ENCODE measurements at places on chromosomes 16 and 17.

GRCh38 chr17:80432961-80433550 lies 18.1 kb downstream of the ENDOV start:
- no peak for DNase-seq

DNA sequence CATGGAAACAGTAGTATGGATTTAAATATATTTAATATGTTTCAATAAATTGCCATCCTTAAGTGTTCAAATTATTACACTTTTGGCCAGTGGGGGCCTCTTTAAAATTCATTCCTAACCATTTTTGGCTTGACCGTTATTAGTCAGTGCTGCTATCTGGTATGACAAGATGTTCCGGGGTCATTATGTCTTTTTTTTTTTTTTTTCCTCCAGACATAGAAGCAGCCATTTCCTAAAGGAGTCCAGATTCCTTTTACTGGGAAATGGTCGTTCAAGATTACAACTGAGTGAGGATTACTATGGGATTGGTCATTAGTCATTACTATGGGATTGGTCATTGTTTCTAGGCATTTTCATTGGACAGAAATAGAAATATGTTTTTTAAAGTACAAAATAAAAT lies 53.4 kb downstream of the NF1 start:
- DNase-seq: no peak

DNA sequence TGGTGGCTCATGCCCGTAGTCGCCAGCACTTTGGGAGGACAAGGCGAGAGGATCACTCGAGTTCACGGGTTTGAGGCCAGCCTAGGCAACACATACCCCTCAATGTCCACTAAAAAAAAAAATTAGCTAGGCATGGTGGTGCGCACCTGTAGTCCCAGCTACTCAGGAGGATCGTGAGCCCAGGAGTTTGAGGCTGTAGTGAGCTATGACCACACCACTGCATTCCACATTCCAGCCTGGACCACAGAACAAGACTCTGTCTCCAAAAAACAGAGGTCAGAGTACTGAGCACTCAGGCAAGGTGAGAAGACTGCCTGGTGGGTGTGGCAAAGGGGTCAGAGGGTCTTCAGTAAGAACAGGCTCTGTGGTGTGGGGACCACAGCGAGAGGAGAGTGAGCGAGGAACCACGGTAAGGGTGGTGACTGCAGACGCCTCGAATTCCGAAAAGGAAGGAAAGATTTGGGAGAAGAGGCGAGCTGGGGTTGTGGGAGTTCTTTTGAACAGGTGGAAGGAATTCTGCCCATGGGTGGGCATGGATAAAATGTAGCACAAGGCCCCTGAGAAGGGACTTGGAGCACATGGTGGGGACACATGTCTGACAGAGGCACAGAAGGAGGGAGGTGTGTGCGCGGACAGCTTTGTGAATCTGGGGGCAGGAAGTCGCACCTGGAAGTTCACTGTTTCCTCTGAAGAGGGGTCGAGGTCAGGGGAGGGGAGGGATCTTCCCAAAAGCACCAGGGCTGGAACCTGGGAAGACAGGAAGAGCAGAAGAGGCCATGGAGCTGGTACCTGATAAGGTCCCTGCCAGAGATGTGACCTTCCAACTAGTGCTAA lies 134.6 kb downstream of the PARN start:
- DNase-seq: no peak

GRCh38 chr17:16155536-16155935 lies 59.8 kb downstream of the NCOR1 start:
- no peak for DNase-seq

DNA sequence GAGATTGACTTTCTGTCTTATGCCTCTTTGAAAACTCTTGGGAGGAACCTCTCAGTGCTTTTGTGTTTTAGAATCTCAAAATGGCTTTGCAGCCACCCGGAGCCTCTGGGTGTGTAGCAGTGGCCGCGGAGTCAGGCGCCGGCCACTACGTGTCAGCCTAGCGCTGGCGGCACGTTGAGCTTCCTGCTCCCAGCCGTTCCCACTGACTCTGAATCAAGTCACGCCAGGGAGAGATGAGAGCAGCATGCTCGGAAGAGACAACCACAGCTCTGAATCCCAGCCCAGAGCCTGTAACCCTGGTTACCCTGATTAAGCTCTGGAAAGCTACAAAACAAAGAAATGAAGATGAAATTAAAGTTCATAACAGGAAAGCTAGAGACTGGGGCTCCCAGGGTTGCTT lies 97.4 kb upstream of the CACNG5 start:
- no peak for DNase-seq

- DNase-seq: no peak
Observed at GRCh38 chr17:50675627-50676026, 32.1 kb downstream of the ANKRD40 start.

GRCh38 chr16:10995565-10995964 lies 51.2 kb downstream of the CLEC16A start:
- no peak for DNase-seq

DNA sequence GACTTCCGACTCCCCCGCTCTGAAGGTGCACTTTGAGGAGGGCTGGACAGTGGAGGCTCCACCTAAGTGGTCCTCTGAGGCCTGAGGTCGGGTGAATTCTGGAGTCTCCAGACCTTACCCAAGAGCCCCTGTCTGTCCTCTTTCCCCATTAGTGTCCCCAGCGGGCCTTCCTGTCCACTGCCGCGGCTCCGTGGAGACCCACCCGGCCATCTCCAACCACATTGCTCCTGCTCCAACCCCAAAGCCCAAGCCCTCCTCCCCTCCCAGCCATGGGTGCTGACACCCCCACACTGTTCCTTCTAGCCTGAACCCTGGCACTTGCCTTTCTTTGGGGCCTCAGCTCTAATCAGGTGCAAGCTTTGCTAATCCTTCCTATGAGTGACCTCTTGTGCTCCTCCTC lies 283.1 kb upstream of the TNRC6C start:
- no peak for DNase-seq

GRCh38 chr17:43609613-43610385 lies 51.9 kb downstream of the MEOX1 start:
- DNase-seq: no peak

GRCh38 chr16:28189245-28189644 lies 22.5 kb downstream of the XPO6 start:
- peak; percentile 23 for DNase-seq

GRCh38 chr16:53034306-53034705 lies 18.4 kb downstream of the CHD9NB start:
- no peak for DNase-seq

- no peak for DNase-seq
Observed at GRCh38 chr17:39393736-39394135, 7.7 kb downstream of the FBXL20 start.

GRCh38 chr17:76075364-76076145 lies 974 bp downstream of the GALR2 start:
- DNase-seq: peak; percentile 35

DNA sequence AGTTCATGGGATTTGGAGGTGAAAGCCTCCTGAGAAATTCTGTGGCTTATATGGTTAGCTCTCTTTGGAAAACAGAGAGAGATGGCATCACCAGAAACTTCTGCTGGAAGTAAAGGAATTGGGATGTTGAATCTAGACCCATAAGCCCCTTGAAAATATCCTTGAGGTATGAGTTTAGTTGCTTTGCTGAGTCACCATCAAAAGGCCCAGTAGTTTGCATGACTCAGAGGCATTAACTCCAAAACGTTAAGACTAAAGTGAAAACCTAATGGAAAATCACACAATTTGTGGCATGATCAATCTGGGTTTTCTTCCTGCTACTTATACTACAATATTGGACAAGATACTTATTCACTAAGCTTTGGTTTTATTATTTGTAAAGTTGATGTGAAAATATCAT lies 349.2 kb upstream of the SALL1 start:
- no peak for DNase-seq

GRCh38 chr17:8186446-8186786 lies 3.6 kb downstream of the BORCS6 start:
- no peak for DNase-seq

DNA sequence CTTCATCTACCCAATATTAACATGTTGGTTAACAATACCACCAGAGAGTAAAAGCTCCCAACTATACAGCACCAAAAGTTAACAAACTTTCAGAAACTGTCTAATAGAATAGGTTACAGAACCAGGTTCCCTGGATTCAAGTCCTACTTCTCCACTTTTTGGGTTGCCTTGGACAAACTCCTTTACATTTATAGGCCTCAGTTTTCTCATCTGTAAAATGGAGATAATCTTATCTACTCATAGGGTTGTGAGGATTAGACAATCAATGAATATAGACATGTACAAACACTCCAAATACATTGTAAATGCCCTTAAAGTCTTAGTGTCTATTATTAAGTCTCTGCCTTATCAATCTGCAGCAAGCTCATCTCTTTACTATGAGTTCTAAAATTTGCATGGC lies 435.2 kb downstream of the ZFHX3 start:
- no peak for DNase-seq

Data from stimulated activated CD4-positive, alpha-beta T cell treated with anti-CD3 and anti-CD28 coated beads, Interleukin-4, amount 100 ng/mL, for 1 hour (primary cell).